ENCODE measurements at places on chromosomes 3 and 15.

DNA sequence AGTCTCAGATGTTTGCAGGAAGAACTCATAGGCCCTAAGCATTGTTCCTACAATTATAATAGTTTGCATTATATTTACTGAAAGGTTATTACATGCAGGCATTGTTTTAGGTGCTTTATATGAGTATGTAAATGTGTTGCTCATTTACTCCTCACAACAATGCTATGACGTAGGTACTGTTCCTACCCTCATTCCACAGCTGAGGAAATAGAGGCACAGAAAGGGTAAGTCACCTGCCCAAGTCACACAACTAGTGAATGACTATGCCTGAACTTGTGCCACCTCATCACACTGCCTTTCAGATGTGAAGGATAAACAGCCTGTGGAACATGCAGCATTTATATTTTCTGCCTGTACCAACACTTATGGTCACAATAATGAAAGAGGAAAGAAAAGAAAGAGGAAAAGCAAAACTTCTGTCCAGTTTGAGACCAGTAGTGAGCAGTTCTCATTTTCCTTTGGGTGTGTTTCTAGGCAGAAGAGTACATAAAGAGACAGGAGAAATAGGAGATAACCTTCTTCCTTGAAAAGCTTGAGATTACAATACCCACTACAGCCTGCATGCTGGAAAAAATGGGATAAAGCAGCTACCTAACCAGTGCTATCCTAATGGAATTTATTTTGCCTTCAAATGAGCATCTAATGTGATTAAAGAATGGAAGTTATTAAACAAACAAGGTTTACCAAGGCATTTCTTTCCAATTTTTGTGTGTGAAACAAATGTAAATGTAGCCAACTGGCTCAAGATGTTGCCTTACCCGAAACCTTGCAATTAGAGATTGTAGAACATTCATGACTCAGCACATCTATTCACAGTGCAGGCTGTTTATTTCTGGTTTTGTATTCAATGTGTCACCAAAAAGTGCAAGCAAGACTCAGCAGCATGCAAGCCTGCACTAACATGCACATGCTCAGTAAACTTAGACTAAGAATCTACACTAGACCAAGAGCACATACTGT is 20.5 kb upstream of the ENTPD3 start:
- peak; percentile 33 for DNase-seq

DNA sequence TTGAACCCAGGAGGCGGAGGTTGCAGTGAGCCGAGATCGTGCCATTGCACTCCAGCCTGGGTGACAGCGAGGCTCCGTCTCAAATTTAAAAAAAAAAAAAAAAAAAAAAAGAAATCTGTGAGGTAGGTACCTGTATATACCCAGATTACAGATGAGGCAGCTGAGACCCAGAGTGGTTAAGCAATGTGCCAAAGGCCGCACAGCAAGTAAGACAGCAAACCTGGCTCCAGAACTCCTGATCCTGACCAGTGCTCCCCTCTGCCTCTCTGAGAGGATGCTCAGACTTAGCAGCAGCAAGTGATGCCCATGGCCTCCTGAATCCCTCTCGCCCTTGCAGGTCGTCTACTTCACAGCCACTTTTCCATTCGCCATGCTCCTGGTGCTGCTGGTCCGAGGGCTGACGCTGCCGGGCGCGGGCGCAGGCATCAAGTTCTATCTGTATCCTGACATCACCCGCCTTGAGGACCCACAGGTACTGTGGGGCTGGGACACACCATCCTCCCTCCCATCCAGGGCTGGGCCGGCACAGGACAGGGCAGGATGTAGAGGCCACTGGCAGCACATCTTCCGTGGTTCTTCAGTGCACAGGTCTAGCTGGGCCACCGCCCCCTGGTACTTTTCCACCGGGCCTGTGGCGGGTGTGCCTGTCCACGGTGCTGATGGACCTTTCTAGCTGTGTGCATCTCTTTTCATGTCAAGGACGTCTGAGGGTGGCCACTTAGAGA is 63.9 kb downstream of the SLC6A6 start:
- no peak for DNase-seq

GRCh38 chr3:79344876-79345871 is 422.6 kb downstream of the ROBO1 start:
- no peak for DNase-seq

DNA sequence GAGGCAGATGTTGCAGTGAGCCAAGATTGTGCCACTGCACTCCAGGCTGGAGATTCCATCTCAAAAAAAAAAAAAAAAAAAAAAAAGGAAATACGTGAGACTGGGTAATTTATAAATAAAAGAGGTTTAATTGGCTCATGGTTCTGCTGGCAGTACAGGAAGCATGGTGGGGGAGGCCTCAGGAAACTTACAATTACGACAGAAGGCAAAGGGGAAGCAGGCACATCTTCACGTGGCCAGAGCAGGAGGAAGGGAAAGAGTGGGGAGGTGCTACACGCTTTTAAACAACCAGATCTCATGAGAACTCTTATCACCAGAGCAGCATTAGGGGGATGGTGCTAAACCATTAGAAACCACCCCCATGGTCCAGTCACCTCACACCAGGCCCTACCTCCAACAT is 138.2 kb upstream of the IL12A start:
- no peak for DNase-seq

DNA sequence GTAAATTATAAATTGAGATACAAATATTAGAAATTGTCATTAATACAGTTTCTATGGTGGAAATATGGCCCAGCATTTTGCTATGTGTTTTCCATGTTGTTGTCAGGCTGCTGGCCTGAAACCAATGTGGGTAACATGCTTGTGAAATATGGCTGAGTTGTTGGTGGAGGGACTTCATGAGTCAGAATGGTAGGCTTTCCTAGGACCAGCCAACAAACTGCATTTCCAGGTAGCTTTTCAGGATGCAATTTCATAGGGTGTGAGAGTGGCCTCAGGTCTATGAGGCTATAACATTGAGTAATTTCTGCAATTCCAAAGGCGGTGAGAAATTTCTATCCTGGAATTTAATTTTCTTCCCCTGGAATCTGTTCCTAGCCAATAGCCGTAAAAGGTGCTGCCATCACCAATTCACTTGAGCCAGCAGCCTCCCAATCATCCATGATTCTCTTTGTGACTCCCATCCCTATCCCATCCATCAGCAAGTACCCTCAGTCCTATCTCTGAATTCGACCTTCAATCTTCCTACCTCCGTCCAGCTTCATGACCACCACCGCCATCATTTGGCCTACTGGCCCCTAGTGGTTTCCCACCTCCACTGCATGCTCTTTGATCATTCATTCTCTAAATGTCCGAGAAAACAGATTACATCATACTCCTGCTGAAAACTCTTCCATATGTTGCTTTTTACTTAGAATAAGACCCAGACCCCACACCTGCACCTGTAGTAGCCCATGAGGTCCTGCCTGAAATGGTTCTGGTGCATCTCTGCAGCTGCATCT is 276.6 kb upstream of the CFAP20DC start:
- no peak for DNase-seq

GRCh38 chr15:90435652-90436337 is 47.8 kb downstream of the IQGAP1 start:
- no peak for DNase-seq

DNA sequence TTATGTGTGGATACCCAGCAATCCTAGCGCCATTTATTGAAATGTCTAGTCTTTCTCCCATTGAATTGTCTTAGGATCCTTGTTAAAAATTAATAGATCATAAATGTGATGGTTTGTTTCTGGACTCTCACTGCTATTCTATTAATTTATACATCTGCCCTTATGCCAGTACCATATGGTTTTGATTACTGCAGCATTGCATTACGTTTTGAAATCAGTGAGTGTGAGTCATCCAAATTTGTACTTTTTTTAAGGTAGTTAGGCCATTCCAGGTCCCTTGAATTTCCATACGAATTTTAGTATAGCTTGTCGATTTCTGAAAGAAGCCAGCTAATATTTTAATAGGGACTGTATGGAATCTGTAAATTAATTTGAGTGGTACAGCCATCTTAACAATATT is 648.6 kb upstream of the ZNF385D start:
- peak; percentile 43 for DNase-seq

GRCh38 chr3:61796088-61796680 is 234.8 kb downstream of the PTPRG start:
- no peak for DNase-seq

- DNase-seq = peak; percentile 78
Measured at GRCh38 chr15:95620934-95621579, 709.4 kb upstream of the NR2F2 start.

GRCh38 chr3:75338342-75338741 is 325.8 kb upstream of the FRG2C start:
- DNase-seq = no peak

- DNase-seq = peak; percentile 84
Measured at GRCh38 chr3:18153571-18154173, 271.5 kb downstream of the SATB1 start.

DNA sequence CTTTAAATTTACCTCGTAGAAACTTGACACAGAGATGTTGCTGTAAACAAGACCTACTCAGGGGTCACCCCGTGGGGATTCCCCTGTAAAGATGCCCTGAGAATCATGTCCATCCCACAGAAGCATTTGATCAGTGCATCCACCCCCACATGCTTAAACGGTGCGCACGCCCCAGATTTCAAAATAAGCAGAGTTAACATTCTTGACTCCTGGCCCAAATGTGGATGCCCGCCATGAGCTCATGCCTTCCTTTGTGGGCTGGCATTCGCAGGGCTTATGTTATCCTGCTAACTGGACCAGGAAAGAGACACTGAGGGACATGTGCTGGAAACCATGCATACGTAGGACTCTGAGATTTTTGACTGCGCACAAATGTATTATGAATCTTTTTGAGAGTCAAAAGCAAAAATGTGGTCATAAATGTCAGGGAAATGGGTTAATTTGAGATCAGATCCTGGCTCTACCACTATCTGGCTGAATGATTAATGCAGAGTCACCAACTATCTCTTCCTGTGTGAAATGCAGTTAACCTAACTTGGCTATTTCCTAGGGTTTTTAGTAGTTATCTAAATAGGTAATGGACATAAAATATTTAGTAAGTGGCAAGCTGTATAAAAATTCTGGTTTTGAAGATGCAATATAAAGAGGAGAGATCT is 9.1 kb upstream of the TP63 start:
- DNase-seq = no peak

DNA sequence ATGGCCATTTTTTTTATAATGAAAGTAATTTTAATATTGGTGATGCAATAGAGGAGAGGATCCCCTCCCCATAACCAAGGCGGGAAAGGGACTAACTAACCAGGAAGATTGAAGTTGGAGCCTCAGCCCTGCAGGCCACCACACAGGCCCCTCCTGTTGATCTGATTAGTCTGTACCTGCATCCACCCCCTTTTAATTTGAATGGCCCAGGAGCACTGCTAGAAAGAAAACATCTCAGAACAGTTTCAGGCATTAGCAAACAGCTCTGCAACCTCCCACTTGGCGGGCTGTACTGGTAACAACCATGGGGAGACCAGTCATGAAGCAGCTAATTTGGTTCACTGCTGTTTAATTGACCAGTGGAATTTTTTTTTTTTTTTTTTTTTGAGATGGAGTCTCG is 10.3 kb downstream of the CAV3 start:
- DNase-seq = no peak

DNA sequence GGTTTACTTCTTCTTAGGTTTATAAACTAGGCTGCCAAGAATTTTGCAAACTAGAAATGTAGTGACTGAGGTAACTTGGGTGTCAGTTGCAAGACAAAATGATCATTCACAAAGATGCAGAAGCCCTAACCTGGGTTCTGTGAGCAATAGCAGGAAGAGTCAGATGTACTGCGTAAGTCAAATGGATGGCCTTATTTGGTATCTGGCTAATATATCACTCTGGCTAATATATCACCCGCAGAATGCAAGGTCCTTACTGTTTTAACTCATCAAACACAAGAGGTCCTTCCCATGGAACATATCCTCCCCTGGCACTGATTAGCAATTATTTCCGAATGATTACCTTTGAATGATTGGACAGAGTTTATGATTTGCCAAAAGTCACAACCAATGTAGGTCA is 37.4 kb downstream of the RBMS3 start:
- no peak for DNase-seq

GRCh38 chr3:116341899-116342298 is 103.4 kb downstream of the LSAMP start:
- no peak for DNase-seq

- DNase-seq = peak; percentile 30
Measured at GRCh38 chr3:187750513-187751123, 5.3 kb upstream of the BCL6 start.

GRCh38 chr15:32643907-32644445 is 2.5 kb downstream of the SCG5 start:
- DNase-seq = no peak

- no peak for DNase-seq
Measured at GRCh38 chr15:33844186-33844585, 124.1 kb upstream of the CHRM5 start.

DNA sequence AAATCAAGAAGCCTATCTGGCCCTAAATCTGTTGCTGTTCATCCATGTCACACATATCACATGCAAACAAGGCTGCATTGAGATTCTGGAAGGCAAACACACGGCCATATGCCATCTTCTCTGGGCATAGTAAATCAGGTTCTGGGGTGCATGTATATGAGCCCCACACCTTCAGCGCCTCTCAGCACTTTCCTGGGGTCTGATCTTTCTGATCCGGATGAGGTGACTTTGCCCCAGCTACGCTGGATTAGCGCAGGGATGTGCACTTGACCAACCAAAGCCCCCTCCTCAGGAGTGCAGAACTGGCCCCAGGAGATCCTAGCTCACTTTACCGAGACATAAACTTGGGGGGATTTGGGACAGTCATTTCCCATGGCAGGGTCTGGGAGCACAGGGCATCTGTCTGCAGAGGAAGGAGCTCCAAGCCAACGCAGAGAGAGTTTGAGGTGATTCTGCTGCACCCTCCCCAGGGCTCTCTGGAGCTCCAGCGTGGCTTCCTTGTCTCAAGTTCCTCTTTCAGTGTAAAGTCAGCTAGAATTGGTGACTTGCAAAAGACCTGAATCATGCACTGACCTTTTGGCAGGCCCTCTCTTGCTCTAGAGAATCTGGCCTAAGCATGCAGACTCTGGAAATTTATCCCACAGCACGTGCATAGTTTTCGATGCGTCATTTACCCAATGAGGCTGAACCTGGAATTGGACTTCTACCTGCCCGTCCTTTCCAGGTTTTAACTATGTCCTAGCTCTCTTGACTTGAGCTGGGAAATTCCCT is 63.5 kb upstream of the KLF13 start:
- peak; percentile 30 for DNase-seq

DNA sequence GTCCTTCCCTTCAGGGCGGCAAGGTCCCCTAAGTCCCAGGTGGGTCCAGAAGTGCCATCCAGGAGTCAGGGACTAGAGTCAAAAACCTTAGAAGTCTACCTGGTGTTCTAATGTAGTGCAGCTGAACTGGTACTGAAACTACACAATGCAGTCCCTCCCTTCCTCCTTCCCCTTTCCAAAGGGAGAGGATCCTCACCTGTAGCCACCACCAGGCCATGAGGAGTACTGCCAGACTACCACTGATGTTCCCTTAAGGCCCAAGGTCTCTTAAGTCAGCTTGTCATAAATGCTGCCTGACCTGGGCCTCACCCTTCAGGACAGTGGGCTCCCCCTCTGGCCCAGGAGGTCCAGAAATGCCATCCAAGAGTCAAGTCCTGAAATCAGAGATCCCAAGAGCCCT is 98.9 kb downstream of the ULK4 start:
- DNase-seq = no peak

DNA sequence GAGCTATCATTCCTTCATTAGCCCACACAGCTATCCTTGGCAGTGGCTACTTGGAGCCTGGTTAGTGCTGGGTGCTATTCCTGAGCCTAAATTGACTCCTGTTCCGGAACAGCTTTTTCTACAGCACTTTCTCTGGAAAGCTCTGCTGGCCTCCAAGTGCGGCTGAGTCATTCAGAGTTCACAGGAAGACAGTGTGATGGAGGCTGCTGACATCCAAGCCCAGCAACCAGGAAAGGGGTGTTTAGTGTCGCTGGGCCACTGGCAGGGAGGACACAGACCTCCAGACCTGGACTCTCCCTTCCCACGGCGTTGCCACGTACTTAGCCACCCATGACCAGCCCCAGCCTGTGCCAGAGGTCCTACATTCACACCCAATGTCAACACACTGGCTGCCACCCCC is 28.7 kb downstream of the CACNA2D2 start:
- peak; percentile 12 for DNase-seq

Measured in adipocyte (in vitro differentiated cells).